ENCODE measurements at places on chromosomes 3 and 15.

DNA sequence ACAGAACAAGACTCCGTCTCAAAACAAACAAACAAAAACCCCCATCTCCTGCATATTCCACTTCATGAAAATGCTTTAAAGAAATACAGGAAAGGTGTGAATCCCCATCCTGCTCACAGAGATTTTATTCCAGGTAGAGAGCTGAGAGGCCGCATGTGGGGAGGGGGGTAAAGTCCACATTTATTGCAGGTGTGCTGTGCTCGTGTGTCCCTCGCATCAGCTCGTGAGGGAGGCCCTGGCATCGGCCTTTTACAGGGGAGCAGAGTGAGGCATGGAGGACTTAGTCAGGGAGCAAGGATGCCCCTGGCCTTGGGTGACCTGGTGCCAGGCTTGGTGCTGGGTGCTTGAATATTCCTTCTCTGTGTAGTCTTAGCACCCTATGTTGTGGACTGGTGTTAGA, 413.5 kb upstream of the C2CD4B start:
- DNase-seq, result no peak

DNA sequence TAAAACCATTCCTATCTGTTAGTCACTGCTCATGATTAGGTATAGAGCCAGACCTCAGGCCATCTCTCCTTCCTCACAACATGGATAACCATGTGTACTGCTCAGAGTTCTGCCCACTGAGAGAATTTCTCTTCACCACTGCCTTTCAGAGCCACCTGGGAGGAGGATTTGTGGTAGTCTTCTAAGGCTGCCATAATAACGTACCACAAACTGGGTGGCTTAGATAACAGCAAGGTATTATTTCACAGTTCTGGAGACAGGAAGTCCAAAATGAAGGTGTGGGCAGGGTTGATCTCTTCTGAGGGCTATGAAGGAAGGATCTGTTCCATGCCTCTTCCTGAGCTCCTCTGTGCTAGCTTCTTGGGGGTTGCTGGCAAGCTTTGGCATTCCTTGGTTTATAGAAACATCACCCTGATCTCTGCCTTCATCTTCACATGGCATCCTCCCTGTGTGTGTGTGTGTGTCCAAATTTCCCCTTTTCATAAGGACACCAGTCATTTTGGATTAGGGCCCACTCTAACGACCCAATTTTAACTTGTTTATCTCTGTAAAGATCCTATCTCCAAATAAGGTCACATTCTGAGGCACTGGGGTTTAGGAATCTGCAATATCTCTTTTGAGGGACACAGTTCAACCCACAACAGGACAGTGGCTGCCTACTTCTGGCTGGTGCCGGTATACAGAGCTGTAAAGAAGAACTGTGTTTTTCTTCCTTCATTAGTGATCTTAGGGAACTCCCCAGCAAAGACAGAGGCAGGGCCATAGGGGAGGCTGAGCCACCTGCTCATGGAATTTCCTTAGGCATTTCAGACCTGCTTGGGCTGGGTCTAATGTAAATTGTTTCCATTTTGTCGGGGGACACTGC, 42.1 kb upstream of the NOX5 start:
- DNase-seq, result no peak

GRCh38 chr3:12984023-12984823, 89.0 kb downstream of the IQSEC1 start:
- DNase-seq, result peak; percentile 33

GRCh38 chr3:37703626-37704025, 158.1 kb upstream of the CTDSPL start:
- no peak for DNase-seq

GRCh38 chr15:25936004-25936403, 72.9 kb upstream of the ATP10A start:
- DNase-seq, result no peak

- no peak for DNase-seq
These were observed 35.0 kb upstream of the LRRC3B start for GRCh38 chr3:26587571-26587970.

- DNase-seq, result no peak
These were observed 868.6 kb upstream of the SEMA6D start for GRCh38 chr15:46848704-46849103.

DNA sequence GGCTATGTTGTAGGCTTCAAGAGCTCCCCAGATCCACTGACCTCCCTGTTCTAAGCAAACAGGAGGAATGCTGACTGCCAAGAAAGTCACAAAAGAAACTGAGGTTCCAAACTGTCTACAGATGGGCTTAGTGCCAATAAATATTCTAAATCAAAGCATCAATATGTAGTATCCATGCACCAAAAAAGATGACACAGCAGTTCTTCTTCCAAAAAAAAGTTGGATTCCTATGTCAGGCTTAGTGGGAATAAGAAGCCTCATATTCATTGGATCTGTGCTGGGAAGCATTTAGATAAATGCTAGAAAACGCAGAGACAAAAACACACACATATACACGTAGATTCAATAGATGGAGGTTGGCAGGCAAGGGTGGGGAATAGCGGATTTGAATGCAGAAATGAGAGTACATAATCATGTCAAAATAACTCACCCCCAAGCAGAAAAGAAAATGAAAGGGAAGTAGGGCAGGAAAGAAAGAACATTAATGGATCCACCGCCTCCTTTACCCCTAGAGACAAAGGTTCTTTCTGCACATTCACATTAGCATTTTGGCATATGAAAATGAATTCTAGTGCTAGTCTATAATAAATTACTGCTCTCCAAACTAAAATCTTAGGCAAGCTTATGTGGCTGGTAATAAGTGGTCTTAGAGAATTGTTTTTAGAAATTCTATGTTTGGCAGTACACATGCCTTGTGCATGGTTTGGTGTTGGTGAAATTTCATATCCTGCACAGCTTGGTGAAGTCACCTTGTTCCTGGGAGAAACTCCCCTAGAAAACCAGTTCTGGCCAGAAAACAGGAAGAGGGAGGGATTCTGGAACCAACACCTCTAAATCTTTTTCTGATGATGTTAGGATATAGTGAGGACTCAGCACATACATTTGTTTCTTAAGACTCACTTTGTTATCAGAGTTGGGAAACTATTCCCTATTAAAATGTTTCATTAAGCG, 283.4 kb downstream of the LSAMP start:
- DNase-seq, result no peak

GRCh38 chr15:33473005-33473404, 162.2 kb downstream of the RYR3 start:
- no peak for DNase-seq

DNA sequence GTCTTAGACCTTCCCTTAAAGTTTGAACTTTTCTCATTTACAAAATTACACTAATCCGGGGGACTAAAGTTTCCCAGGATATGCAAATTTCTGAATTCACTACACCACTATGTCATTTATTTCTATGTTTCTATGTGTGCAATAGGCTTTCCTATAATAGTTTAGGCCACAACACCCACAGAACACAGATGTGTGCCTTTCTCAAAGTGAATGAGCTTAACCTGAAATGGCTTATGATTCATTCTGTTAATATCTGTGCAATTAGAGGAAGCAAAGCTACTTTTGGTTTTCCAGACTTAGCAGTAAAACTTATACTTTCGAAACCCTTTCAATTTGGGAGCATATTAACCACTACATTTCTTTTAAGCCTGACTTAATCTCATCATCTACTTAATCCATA, 748.1 kb downstream of the GBE1 start:
- DNase-seq, result no peak

GRCh38 chr3:171257251-171258203, 202.7 kb downstream of the TNIK start:
- DNase-seq, result no peak

- DNase-seq, result no peak
These were observed 505.9 kb upstream of the CFAP20DC start for GRCh38 chr3:59555593-59556315.

- no peak for DNase-seq
These were observed 27.1 kb upstream of the AP4E1 start for GRCh38 chr15:50881121-50882048.

DNA sequence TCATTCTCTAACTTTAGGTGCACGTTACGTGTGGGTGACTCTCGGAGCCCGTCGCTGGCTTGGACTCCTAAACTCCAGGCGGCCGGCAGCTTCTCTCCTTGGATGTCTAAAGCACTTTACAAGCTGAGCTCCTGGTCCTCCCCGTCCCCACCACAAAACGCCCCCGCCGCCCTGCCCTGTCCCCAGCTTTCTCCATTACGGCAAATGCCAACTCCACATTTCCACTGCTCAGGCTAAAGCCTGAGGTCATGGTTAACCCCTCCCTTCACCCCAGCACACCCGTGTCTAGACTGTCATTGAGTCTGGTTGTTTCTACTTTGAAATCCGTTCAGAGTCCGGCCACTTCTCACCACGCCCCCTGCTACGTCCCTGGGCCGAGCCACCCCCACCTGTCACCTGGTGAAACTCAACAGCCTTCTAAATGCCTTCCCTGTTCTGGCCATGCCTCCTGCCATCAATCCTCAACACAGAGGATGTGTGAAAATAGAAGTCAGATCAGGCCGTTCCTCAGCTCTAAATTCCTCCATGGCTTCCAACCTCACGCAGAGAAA, 8.1 kb upstream of the PCSK6 start:
- DNase-seq, result no peak

- DNase-seq, result no peak
These were observed 10.6 kb downstream of the RPL32 start for GRCh38 chr3:12830785-12831156.

DNA sequence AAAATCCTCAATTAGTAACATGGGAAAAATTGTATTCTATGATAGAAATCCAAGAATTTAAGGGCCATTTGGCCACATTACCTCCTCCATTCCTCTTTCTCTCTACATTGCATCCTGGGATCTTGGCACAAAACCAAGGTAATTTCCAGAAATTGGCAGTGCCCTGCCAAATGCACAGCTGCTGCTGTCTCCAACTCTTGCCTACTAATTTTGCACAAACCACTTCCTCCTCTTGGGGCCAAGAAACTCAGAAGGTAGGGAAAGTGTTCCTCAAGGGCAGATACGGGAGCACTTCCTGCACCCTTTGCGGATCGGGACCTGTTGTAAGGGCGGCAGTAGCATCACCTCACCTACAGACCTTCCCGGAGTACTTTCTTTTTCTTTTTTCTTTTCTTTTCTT, 57.8 kb downstream of the MAP3K13 start:
- DNase-seq, result no peak

GRCh38 chr3:174253196-174253823, 605.8 kb upstream of the NAALADL2 start:
- DNase-seq, result no peak

DNA sequence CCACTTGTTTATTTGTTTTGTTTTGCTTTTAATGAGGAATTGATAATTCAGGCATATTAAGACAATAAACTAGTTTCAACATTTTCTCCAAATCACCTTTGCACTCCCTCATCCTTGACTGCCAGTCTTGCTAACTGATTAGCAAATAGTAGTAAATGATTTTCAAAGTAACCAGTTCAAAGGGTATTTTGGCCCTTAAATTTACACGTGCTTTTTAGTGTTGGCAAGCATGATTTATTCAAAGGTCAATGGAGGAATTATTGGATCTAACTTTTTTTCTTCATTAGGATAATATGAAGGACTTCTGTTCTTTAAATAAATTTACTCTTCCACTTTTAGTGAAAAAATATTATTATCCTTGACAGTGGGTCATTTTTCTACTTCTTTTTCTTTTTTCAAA, 53.8 kb downstream of the BCHE start:
- DNase-seq, result no peak

DNA sequence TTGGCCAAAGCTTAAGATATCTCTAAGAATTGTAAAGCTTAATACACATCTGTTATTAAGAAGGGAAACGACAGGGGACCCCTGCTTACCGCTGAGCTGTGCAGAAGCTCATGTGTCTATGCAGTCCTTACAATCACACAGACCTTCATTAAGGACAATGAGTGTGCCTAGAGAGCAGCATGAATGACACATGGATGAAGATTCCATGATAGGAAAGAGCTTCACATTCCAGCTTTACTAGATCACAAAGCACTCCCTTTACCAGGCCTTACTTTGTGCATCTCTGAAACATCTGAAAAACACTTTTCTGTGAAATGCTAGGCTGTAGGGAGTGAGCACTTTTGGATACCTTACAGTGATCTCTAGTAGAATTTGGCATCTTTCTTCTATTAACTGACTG, 32.0 kb downstream of the RNF168 start:
- no peak for DNase-seq

DNA sequence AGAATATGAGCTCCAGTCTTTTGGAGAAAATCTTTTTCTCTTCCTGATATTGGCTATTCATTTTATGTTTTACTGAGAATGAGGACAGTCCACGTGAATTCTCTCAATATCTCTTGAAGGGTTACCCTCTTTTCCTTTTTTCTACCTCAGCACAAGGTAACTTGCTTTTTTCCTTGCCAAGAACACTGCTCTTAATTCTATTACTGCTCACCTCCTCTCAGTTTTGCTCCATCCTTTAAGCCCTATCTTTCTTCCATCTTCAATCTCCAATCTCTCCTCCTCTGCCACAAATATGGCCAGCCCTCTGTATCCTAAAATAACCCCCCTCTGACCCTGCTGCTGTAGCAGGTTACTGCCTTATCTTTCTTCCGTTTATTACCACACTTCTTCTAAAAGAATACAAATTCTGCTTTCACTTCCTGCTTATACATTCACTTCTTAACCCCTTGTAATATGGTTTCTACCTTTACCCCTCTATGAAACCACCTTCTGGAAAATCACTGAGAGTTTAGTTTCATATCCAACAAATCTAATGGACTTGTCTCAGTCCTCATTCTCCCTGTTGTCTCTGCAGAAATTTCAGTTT, 89.0 kb downstream of the NFKBIZ start:
- DNase-seq, result no peak

GRCh38 chr3:179865861-179866505, 170.8 kb downstream of the PEX5L start:
- no peak for DNase-seq

GRCh38 chr3:110430146-110430545, 641.5 kb upstream of the NECTIN3 start:
- no peak for DNase-seq

- no peak for DNase-seq
These were observed 25.2 kb upstream of the NSMCE3 start for GRCh38 chr15:29294732-29295325.

GRCh38 chr3:187722206-187722612, 19.9 kb upstream of the RTP2 start:
- no peak for DNase-seq

GRCh38 chr3:16066975-16067374, 107.5 kb upstream of the GALNT15 start:
- DNase-seq, result no peak

DNA sequence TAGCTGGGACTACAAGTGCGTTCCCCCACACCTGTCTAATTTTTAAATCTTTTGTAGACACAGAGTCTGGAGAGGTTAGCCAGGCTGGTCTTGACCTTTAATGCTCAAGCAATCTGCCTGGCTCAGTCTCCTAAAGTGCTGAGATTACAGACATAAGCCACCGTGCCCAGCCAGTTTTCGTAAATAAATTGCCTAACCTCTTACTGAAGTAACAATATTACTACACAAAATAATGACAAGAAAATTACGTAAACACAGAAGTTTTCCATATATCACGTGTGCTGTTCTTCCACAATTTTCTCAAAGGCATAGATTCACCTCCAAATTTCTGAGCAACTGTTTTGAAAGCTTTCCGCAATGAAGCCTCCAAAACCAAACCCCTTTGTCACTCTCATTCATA, 58.1 kb upstream of the PROK2 start:
- DNase-seq, result no peak

- DNase-seq, result no peak
These were observed 43.8 kb downstream of the POMGNT2 start for GRCh38 chr3:43062040-43062563.

GRCh38 chr15:40769274-40770146, at the start of gene C15orf62:
C15orf62 (plus strand) TSS chr15:40769980; CDS start chr15:40770496, 516 bp downstream.
- DNase-seq, result peak; percentile 53
